ENCODE measurements at places on chromosomes 11 and 22.

DNA sequence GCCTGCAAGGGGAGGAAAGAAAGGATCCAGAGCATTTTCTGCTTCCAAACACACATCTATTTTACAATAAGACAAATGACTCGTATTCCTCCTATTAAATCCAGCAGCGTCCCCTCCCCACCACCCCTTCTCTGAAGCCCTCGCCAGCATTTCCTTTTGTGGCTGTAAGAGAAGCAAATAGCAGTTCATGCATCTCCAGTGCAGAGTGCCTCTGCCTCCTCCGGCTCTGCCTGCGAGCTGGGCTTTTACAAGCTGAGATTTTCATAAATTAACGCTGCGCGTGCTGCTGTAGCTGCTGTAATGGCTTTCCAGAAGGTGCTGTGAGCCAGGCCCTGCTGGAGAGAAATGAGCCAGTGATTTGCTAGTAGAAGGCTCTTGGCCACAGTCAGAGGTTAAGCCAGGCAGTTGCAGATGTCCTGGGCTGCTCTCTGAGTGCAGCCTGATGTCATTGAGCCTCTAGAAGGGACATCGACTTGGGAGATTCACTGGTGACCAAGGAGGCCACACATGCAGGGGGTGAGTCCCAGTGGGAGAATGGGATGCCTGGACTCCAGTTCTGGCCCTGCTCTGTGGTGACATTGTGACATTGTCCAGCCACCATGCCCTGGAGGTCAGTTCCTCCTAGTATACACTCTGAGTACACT, 134.5 kb upstream of the NAV2 start:
- no peak for DNase-seq

- no peak for DNase-seq
Measured at GRCh38 chr11:129298988-129299387, 76.7 kb upstream of the BARX2 start.

- DNase-seq = no peak
Measured at GRCh38 chr22:48432781-48433518, 1394.7 kb downstream of the BRD1 start.

GRCh38 chr11:9155930-9156329, 64.5 kb upstream of the SCUBE2 start:
- no peak for DNase-seq

DNA sequence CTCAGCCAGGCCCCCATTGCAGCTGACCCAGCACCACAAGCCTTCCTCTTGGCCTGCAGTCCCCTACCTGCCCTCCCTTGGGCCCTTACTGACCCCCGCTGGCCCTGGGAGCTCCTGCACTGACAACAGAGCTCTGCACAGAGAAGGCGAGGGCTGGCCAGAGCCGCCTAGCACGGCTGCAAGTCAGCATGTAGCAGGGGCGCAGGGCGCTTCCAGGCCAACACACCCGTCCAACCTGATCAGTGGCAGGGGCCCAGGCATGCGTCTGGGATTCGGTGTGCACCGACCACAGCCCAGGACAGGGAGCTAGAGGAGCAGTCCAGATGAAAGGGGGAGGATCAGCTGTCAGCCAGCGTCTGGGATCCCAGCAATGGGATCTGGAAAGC, 7.6 kb downstream of the WNT7B start:
- DNase-seq = no peak

DNA sequence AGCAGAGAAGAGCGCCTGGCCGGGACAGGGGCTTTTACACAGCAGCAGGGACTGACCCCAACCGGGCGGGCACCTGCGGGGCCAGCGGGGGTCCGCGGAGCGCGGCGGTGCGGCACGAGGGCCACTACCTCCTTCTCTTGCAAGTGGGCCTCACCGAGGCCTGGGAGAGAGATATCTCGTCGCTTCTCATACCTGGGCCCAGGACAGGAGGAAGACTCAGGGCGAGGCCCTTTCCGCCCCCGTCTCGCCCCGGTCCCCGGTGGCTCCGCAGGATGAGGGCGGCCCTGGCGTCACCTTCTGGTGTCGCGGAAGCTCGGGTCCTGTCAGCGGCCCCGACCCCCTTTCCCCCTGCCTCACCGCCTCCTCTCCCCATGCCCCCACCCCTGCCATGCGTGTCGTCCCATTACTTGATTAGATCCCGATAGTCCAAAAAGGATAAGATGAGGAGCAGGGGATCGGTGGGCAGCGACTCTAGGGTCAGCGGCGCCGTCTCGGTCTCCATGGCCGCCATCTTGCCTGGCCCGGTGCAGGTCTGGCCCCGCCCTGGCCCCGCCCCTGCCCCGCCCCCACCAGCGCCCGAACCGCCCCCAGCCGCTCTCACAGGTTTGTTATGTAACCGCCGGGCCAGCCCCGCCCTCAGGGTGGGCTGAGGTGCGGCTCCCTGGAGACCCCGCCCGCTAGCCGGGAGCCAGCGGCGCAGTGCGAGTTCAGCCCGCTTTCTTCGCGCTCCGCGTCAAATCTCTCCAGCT, at the start of gene FBXO3:
Gene FBXO3, minus strand, starts transcription at position 534 of the 749 bp plus-strand sequence. Its CDS starts 23 bp downstream, at position 511.
- peak; percentile 82 for DNase-seq

DNA sequence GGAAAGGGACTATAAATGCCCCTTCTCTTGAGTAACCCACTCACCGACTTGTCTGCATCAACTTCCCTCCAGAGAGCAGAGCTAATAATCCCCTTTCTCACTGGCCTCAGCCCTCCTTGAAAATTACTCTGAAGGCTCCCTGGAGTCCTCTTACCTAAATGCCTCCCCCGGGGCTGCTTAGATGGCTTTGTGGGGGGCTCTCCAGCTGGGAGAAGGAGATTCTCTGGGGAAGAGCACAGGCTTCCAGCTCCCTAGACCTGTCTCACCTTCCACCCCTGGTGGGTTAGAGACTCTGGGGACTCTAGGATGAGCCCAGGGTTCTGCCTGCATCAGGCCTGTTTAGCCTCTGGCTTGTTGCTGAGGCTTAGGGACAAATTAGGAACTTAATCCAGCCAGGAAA, 39.8 kb downstream of the MIAT start:
- DNase-seq = no peak

DNA sequence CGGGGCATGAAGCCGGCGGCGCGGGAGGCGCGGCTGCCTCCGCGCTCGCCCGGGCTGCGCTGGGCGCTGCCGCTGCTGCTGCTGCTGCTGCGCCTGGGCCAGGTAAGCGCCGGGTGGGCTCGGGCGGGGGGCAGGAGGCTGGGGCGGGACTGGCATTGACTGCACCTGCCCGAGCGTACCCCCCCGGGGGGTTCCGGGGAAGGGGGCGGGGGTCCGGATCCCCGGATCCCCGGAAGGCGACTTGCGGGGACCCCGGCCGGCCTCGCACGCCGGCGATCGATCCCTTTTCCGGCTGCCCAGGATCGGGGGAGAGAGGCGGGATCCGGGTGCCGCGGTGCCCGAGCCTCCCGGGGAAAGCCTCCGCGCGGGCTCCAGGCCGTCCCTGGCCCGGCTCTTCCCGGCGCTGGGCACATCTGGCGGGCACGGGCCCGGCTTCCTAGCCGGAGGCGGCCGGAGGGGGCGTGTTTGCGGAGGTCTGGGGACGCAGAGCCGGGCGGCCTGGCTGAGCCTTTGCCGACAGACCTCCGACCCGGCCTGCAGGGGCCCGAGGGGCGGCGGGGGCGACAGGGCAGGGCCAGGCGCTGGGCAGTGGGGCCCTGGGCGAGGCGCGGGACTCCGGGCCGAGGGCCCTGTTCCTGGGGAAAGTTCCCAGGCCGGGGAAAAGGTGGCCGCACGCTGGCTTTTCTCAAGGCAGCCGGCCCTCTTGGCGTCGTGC, 705 bp downstream of the PTPRJ start:
- peak; percentile 24 for DNase-seq

GRCh38 chr11:121236115-121237001, 56.2 kb upstream of the SC5D start:
- peak; percentile 53 for DNase-seq

DNA sequence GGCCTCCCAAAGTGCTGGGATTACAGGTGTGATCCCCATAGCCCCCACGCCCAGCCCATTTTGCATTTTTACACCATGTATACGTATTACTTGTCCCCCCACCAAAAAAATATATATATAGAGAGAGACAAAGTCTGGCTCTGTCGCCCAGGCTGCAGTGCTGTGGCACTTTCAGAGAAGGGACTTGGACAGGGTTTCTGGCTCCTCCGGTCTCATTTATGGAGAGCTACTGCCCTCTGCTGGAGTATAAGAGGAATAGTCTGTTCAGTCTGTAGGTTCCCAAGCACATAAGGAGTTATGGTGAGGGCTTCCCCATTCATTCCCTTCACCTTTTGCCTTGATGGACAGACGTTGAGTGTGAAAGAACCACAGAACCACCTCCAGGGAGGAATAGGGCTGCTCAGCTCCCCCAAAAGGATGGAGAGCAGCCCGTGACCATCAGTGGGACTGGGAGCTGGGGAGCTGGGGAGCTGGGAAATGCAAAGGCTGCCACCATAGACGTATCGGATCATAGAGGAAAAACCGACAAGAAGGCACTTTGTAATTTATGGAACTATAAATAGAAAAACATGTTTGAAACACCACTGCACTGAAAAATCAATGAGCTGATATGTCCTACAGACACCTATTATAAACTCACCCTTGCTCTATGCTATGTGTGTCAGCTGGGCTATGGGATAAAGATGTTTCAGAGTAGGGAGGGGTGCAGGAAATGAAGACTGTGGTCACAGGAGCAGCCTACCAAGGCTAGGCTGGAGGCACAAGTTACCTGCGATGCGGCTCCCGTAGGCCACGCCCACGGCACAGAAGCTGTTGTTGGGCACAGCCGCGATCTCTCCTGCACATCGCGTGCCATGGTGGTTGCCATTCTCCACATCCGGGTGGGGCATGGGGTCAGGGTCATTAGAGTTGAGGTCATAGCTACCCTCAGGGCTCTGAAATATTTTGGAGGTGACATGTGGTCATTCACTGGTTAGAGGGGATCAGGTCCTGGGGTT, 5.2 kb downstream of the PCSK7 start:
- DNase-seq = peak; percentile 73

GRCh38 chr11:96357794-96358193, 14.8 kb upstream of the MAML2 start:
- peak; percentile 51 for DNase-seq

GRCh38 chr11:26580929-26581328, 8.9 kb upstream of the MUC15 start:
- no peak for DNase-seq

- no peak for DNase-seq
Measured at GRCh38 chr11:28833670-28834069, 725.5 kb downstream of the METTL15 start.

- DNase-seq = no peak
Measured at GRCh38 chr11:36399745-36400144, 103.7 kb downstream of the PRR5L start.

DNA sequence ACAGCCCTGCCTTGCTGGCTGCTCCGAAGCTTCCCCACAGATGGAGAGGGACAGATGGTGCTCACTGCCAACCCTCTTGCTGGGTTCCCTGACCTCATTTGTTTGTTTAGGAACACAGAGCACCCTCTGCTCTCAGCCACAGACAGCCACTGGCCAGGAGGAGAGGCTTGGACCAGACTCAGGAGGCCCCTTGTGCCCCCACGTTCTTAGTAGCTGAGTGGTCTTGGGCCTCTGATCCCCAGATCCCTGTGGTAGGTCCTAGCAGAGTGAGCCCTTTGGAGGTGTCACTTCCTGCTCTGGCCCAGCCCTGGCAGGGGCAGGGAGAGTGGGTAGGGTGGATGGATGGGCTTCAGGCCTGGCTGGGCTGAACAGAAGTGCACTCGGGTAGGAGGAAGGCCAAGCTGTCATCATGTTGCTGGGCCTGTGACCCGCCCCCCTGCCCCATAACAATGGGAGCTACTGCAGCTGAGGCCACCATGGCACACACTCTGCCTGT, 84.0 kb downstream of the DHCR7 start:
- DNase-seq = no peak

DNA sequence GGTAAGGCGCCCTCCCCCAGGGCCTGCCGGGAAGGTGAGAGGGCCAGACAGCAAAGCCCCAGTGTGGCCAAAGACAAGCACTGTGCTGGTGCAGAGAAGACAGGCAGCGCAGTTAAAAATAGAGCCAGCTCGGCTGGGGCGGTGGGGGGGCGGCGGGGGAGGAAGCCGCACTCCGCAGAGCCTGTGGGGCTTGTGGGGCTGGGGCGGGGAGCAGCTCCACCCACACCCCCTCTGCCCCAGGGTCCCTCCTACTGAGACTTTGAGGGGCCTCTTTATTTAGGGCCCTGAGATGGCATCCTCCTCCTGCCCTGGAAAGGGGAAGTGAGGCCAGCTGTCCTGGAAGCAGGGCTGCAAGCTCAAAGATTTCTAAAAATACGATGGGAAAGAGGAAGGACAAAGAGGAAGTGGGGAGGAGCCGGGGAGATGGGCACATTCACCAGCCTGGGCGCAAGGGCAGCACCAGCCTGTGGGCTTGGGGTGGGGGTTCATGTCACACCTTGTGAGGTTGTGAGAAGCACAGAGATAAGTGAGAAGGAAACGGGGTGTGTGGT, 2.6 kb downstream of the CYTH4 start:
- DNase-seq = peak; percentile 24

GRCh38 chr11:69078930-69079605, 30.3 kb downstream of the TPCN2 start:
- no peak for DNase-seq

All from activated CD4-positive, alpha-beta T cell treated with anti-CD3 and anti-CD28 coated beads, Interleukin-2, amount 50 U/mL, for 16 hours (primary cell).